ENCODE measurements at places on chromosomes 5 and 9.
A peak's percentile ranks its signal among the peaks of the same experiment; 100 is the strongest.

DNA sequence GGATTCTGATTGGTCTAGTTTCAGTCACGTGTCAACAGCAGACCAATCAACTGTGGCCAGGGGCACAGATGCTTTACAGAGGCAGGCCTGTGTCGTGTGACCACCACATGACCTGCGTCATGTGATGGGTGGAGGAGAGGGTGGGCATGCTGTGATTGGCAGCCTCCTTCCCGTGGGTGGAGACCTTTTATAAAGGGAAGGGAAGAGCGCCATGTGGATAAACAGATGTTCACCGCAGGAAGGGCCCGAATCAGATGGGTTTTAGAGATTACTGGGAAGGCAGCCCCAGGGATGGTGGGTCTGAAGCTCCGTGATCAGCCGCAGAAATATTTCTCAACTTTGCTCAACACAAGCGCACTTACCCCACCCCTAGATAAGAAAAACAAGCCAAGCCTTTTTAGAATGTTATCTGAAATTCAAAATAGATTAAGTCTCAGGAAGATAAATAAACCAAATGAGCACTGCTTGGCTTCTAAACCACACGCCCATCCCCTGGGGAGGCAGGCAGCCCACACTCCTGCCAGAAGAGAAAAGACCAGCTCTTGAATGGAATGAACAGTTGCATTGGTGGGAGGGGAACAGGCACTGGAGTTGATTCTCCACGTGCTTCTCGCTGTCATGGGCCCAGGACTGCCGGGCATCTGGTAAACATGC is 43.6 kb downstream of the ROPN1L start:
- DNase-seq: no peak

GRCh38 chr9:96022445-96023051 is 147.1 kb downstream of the ERCC6L2 start:
- no peak for DNase-seq

DNA sequence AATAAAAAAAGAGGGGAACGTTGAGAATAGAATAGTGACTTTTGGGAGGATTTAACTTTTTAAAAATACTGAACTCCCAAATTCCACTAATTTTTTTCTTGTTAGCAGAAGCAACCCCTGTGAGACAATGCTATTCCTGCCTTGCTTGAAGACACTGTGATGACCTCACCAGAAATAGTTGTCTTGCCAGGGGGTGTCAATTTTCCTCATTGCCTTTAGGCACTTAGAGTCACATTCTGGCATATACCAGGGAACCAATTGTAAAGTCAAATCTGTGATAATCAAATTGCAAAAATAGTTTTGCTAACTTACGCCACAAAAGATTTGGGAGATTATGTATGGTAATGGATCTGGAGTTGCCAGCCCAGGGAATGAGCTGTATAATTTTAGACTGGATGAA is 42.8 kb upstream of the RPS23 start:
- DNase-seq: no peak

GRCh38 chr9:14924230-14925219 is 14.3 kb upstream of the FREM1 start:
- DNase-seq: no peak

- no peak for DNase-seq
Measured at GRCh38 chr9:36993933-36994764, 39.9 kb downstream of the PAX5 start.

DNA sequence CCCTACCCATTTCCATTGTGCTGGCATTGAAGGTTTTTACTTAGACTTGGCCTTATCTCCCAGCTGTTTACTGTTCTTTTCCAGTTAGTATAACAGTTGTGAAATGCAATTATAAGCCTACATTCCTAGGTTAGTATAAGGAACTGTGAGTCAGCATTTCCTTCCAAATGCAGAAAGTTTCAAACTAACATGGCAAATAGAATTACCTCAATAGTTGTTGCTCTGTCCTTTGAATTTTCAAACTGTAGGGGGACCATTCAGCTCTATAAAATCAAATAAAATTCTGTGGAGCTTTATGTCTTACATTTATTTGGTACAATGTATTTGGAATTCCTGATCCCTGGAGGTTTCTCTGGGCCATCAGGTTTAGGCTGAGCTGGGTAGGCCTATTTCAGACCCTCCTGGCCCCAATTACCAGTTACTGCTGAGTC is 47.2 kb downstream of the ARHGEF28 start:
- no peak for DNase-seq

DNA sequence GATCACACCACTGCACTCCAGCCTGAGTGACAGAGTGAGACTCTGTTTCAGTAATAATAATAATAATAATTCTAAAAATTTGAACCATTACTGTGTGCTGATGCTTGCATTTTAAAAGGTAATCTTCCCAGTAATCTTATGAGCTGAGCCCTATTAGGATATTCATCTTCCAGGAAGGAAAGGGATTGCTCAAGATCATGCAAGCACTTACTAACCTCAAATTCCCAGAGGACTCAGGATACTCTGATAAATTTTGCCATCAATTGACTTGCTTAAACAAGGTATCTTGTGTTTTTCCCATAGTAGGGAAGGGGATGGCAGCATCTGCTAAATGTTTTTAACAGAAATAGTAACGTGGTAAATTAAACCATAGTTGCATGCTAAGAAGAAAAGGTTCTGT is 176.4 kb upstream of the MRPS30 start:
- DNase-seq: no peak

- DNase-seq: no peak
Measured at GRCh38 chr9:37339923-37340322, 82.6 kb upstream of the GRHPR start.

GRCh38 chr5:143807401-143807800 is 4.6 kb upstream of the HMHB1 start:
- no peak for DNase-seq

GRCh38 chr9:1057910-1058309 is 7.8 kb downstream of the DMRT2 start:
- no peak for DNase-seq

DNA sequence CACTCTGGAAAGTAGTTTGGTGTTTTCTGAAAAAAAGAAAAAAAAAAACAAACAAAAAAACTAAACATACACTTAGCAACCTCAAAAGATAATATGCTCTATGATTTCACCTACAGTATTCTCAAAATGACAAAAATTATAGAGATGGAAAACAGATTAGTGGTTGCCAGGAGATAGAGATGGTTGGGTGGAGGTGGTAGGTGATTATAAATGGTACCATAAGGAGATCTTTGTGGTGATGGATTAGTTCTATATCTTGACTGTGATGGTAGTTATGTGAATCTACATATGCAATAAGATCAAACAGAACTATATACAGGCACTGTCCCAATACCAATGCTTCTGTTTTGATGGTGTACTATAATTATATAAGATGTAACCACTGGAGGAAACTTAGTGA is 32.0 kb downstream of the PTBP3 start:
- no peak for DNase-seq

DNA sequence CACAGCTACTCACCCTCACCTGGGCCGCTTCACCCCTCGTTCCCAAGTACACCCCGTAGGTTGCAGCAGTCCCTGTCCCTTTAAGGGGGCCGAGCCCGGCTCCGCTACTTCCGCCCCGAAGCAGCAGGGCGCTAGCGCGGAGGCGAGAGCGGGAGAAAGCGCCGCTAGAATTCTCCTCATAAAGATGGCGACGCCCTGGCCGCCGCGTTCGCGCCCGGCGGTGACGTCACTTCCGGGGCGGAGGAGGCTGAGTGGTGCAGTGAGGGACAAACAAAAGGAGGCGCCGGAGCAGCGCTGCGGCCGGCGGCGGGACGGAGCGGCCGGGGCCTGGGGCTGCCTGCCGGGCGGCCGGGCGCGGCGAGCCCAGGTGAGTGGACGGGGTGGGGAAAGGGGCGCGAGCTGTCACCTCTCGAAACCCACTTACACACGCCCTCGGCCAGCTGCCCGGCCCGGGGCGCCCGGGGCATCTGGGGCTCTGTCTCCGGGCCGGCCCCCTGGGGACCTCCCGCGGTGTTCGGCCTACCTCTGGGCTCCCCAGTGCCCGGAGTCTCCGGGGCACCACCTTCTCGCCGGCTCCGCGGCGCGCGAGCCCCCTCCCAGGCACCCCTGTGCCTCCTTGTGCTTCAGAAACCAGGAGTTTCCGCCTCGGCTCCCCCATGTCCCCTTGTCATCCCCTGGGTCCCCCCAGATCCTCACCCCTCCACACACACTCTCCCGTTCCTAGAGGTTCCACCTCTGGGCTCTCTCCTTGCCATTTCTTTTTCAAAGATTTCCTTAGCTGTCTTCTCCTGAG is at the start of the genes KYAT1 and LRRC8A:
Gene KYAT1, minus strand, starts transcription at position 67 of the 793 bp plus-strand sequence. CDS start 36,545 bp downstream, outside the sequence.
Gene LRRC8A, plus strand, starts transcription at position 250 of the 793 bp plus-strand sequence. CDS start 25,032 bp downstream, outside the sequence.
- DNase-seq: peak; percentile 96

DNA sequence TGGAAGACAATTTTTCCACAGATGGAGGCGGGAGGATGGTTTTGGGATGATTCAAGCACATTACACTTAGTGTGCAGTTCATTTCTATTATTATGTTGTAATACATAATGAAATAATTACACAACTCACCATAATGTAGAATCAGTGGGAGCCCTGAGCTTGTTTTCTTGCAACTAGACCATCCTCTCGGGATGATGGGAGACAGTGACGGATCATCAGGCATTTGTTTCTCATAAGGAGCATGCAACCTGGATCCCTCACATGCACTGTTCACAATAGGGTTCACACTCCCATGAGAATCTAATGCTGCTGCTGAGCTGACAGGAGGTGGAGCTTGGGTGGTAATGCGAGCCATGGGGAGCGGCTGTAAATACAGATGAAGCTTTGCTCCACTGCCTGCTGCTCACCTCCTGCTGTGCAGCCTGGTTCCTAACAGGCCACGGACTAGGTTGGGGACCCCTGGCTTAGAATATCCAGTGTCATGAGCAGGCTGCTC is 1.6 kb downstream of the STKLD1 start:
- no peak for DNase-seq

GRCh38 chr5:110104060-110104725 is 414.5 kb downstream of the MAN2A1 start:
- DNase-seq: no peak

DNA sequence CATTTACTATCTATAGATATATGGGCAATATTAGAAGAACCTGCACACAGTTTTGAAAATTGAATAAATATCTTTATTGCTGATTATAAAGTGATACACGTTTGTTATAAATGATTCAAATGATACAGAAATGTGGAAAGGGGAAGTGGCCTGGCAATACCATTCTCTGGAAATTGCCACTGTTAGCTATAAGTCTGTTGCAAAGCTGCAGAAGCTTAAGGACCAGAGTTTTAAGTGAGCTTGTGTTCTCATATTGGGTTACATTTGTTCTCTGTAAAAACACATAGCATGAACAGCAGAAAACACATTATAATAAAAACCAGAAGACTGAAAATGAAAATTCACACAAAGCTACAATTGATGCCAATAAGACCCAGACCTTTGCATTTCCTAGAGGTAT is 59.6 kb downstream of the RASGRF2 start:
- DNase-seq: no peak

DNA sequence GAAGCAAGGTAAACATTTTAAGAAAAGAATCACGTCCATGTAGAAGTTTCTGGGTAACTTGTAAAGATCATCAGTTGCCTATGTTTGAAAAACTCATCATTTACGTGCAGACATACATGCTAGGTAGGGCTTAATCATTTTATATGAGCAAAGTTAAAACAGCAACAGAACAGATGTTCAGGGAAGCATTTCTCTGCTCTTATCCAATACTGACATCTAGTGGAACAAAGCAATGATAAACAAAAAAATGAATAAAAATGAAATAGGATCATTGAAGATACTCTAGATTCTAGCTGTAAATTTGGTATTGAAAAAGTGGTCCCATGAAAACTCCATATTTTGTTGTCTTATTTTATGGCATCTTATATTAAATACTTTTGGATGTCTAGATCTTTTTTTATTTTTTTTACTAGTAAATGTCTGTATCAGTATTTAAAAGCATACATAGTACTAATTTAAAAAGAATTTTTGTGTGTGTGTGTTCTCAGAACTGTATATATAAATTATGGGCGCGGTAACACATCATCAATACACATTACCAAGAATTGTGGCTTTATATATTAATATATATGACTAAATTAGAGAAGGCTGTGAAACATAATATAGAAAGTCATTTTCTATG is 1050.2 kb downstream of the CDH12 start:
- no peak for DNase-seq

GRCh38 chr9:131103535-131103934 is 7.2 kb downstream of the AIF1L start:
- no peak for DNase-seq

DNA sequence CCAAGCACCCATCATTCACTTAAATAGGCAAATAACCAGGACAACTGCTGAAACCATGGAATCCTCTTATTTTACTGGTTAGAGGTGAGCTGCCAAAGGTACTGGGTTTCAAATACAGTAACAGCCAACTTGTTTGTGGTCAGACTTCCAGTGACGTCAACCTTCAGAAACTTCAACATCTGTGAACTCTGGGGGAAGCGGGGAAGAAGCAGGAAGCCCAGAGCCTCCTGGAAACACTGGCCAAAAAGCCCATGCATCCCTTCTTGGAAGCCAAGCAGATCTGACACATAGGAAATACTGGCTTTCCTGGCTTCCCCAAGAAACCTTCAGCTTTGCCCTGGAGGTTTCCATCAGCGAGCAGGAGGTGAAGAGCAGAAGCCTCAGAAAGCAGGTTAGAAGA is 4.9 kb upstream of the FRRS1L start:
- DNase-seq: no peak

DNA sequence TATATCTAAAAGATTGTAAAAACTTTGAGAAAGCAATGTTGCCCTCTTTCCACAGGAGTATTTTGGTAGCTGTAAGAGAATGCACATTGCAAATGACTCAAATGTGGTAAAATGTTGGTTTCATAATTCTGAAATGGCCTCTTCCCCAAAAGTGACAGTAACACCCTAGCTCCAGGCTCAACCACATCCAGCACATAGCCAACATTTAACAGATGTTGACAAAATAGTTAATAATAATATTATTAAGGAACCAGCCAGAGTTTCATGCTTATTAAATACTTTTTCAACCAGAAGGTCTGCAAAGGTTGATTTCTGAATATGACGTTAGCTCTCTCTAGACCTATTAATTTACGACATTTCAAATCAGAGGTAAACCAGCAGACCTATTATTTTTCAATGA is 1.3 kb downstream of the ANXA1 start:
- DNase-seq: no peak

- no peak for DNase-seq
Measured at GRCh38 chr9:130986356-130986965, 22.5 kb upstream of the LAMC3 start.

GRCh38 chr9:21043841-21044240 is 12.4 kb upstream of the HACD4 start:
- no peak for DNase-seq

GRCh38 chr5:72159501-72159911 is 52.2 kb downstream of the MAP1B start:
- DNase-seq: no peak

GRCh38 chr5:12947379-12947778 is 997.1 kb downstream of the DNAH5 start:
- DNase-seq: no peak

GRCh38 chr5:74632947-74633356 is 7.6 kb downstream of the ENC1 start:
- DNase-seq: no peak

DNA sequence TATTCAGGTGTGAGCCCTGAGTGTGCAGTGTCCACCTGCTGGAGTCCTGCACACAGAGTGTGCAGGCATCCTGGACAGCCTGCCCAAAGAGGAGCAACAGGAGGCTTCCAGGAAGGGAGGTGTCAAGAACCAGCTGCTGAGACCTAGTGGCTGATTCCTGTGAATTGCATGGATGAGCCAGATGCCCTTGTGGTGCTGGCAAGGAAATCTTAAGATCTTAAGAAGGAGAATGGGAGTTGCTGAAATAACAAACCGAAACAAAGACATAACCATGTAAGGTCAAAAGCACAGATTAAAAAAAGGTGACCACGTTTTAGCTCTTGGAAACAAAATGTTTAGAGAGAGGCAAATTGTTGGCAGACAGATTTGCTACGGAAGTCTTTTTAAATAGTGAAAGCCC is 29.3 kb upstream of the RPS23 start:
- no peak for DNase-seq

GRCh38 chr9:18490641-18491370 is 16.9 kb downstream of the ADAMTSL1 start:
- no peak for DNase-seq

Data from stimulated activated CD4-positive, alpha-beta T cell treated with anti-CD3 and anti-CD28 coated beads, TNF-alpha, amount 100 ng/mL, for 4 hours (primary cell).